ENCODE measurements at places on chromosomes 5 and 9.

DNA sequence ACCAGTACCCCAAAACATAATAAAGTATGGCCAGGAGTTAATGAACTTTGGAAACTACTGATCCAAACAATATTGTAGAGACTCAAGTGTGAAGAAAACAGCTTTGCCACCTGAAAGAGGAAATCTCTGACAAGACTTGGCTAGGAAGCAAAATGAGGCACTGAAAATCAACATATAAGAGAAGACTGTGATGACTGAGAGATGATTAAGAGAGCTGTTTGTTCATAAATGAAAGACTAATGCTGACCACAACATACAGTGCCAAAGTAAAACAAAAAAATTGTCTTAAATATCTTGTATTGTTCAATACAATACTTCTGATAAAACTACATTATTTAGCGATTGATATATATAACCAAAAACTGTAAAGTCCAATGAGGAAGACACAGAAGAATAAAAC is 7.2 kb downstream of the RC3H2 start:
- no peak for DNase-seq

DNA sequence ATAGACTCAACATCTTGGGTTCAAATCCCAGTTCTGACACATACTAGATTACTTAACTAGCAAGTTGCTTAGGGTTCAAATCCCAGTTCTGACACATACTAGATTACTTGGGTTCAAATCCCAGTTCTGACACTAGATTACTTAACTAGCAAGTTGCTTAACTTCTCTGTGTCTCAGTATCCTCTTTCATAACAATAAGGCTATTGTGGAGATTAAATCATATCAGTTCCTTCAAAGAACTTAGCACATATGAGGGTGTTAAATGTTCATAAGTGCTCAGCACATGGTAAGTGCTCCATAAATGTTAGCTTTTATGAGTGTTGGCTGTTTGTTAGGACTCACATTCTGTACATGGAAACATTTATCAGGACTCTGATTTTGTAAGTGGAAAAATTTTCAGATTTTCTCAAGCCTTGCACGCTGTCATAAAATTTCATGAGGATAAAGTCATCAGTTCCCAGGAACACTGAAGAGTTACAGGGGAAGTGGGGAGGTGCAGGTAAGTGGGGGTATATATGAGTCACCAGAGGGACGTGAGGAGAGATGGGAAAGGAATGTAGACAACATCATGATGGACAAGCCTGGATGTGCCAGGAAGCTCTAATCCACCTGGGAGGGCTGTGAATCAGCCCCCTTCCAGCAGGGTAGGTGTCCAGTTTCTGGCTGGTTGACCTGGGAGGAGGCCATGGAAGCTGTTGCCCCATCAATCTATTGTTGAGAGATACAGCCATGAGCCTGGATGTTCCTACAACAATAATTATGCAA is 532.2 kb upstream of the WWC1 start:
- DNase-seq, result peak; percentile 37

DNA sequence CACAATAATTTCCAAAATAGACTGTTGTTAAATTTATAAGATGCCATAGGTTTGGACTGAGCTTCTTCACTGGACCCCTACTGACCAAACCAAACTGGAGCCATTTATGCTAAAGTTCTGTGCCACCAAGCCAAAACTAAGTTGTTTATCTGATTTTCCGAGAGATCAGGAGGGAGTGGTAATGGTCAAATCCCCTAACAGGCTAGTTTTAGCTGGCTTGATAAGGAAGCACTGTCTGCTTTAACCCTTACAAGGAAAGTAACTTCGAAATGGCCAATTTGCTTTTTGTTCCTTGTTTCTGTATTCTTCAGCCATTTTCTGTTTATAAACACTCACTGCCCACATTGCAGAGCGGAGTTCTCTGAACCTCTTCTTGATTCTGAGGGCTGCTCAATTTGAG is 246.8 kb upstream of the TUT7 start:
- no peak for DNase-seq

- DNase-seq, result peak; percentile 15
These were observed 13.8 kb downstream of the CD74 start for GRCh38 chr5:150398722-150399523.

- no peak for DNase-seq
These were observed 15.1 kb downstream of the TIMD4 start for GRCh38 chr5:156947925-156948324.

- no peak for DNase-seq
These were observed 35.2 kb upstream of the IRX4 start for GRCh38 chr5:1917830-1918487.

- DNase-seq, result no peak
These were observed 59.9 kb upstream of the CER1 start for GRCh38 chr9:14782286-14783051.

GRCh38 chr5:175895686-175896102 is 24.3 kb downstream of the CPLX2 start:
- DNase-seq, result peak; percentile 6

DNA sequence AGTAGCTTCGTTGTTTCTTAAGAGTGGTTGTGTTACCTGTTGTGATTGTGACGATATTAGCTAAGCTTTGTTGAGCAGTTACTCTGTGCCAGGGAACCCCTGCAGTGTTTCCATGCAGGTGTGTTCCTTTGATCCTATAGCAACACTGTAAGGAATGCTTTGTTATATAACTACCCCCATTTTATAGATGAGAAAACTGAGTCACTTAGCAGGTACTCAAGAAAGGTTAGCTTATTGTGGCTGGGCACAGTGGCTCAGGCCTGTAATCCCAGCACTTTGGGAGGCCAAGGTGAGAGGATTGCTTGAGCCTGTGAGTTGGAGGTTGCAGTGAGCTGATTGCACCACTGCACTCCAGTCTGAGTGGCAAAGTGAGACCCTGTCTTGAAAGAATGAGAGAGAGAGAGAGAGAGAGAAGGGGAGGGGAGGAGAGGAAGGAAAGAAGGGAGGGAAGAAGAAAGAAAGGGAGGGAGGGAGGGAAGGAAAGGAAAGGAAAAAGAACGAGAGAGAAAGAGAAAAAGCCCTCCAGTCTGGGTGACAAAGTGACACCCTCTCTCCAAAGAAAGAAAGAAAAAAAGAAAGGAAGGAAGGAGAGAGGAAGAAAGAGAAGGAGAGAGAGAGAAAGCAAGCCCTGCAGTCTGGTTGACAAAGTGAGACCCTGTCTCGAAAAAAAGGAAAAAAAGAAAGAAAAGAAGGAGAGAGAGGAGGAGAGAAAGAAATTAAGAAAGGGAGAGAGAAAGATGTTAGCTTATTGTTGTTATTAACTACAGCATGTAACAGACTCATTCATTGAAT is 85.6 kb upstream of the RARS1 start:
- DNase-seq, result no peak

- no peak for DNase-seq
These were observed 94.8 kb downstream of the RCL1 start for GRCh38 chr9:4887556-4887955.

DNA sequence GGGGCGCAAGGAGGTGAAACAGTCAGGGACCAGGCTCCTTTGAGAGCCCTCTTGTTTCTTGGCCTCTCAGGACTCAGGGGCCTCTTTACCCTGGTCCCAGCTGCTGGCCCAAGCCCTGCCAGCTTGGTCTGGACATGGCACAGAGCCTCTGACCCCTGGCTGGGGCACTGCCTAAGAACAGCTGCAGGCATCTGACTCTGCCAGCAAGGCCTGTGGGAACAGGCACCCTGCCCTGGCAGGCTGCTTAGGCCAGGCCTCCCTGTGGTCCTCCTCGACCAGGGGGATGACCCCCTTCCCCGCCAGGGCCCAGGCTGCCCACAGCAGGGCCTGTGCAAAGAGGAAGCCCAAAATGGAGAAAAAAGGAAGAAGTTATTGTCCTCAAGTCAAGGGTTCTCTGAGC is 25.5 kb downstream of the OLFML2A start:
- no peak for DNase-seq

- no peak for DNase-seq
These were observed 5.7 kb downstream of the SUSD1 start for GRCh38 chr9:112169368-112169767.

- DNase-seq, result no peak
These were observed 128.9 kb downstream of the NXNL2 start for GRCh38 chr9:88663771-88664419.

DNA sequence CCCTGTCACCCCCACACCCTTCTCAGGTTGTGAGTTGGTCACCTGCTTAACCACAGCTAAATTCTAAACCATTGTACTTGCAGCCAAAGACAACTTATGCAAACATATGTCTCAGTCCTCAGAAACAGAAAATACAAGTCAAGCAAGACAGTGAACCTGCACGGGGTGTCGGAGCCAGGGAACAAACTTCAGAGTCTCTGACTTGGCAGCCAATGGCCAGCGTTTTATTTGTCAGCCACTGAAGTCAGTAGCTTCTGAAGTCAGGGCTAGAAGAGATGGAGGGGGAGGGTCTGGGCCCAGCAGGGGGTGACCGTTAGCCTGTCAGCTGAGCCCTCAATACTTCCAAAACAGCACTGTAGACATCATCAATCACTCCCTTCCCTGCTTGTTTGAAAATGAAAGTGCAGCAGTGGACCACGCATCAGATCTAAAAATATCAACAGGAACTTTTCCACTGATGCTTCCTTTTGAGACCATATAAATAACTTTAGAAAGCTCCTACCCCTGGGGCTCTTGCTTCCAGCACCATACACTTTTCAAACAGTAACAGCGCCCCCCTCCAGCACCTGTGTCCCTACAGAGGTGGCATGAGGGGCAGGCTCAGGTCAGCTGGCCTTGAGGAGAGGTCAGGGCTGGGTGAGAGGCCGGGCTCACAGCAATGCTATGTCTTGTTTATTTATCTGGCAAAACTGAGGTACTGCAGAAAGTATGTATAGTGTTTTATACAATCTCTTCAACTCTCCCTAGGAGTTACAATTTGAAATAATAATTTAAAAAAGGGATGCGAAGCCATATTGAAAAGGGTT is 142.5 kb downstream of the ACER2 start:
- DNase-seq, result no peak

- no peak for DNase-seq
These were observed 13.0 kb downstream of the NDST1 start for GRCh38 chr5:150520747-150521521.

DNA sequence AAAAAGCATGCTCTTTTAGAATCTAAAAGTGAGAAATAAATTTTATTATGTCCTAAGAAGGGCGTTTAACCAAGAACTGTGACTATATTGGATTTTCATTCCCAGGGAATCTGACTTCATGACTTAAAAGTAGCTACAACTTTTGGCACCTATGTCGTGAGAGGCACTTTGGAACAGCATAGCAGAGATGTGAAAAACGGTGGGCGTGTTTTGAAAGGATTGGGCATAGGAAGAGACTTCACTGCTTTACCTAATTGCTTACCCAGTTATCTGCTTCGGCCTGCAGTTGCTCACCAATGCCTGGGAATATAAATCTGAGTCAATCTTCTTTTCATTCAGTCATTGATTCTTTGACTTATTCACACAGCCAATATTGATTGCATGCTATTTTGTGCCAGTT is 363.4 kb downstream of the DNAH5 start:
- DNase-seq, result no peak

- DNase-seq, result peak; percentile 10
These were observed 2.0 kb downstream of the FBXL17 start for GRCh38 chr5:108379722-108380530.

DNA sequence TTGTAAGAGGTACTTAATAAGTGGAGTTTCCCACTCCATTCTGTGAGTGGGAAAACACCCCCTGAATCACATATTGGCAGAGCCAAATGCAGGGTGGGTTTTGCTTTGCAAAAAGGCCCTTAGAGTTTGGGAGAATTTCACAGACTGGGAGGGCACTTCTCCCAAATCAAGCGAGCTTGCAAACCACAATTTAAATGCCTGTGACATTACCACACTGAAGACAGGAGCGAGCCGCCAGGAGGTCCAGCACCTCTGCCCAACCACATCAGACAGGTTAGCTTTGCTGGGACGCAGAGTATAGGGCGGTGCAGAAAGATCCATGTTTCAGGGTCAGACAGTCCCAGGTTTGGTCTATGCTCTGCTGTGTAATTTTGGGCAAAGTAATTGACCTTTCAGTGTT is 2.3 kb downstream of the ALAD start:
- no peak for DNase-seq

GRCh38 chr5:59779453-59779852 is 114.1 kb downstream of the PDE4D start:
- no peak for DNase-seq

DNA sequence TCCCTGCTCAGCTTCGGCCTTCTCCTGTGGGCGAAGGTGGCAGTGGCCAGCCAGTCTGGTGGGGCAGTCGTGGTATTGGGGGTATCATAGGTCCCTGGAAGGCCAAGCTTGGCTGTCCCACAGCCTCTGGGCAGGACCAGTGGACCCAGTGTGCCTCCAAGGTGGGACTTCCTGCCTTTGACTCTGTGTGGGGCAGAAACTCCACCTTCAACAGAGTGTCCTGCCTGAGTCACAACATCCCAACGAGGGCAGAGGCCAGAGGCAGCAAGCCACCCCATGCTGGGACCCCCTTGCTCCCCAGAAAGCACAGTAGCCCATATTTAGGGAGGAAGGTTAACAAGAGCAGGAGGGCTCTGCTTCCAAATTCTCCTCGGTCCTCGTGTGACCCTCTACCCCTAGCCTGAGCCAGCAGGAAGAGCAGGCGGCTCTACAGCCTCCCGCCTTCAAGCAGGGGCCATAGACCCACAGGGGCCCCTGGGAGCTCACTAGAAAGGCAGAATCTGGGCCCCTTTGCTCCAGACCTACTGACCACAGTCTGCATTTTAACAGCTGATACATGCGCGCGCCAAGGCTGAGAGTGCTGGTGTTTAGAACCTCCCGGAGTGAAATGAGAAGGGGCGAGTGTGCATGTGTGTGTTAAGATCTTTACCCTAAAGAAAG is 51.6 kb upstream of the FUBP3 start:
- DNase-seq, result no peak

DNA sequence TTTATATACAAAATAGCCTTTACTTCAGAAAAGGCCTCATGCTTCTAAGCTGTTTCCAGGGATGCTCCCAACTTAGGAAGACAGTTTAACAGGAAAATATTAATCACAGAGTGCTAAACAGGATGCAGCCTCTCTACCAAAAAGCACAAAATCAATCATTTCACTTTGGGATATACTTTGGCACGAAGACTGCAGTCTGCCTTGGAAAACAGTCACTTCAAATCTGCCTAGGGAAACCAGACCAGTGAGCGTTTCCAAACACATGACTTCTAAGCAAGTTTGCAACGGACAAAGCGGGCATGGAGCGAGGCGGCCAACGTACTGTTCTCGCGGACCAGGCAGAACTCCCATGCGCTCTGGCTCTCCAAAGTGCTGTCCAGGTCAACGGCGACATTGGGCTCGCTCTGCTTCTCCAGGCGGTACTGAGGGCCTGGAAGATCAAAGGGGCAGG is 201.0 kb downstream of the MAPKAP1 start:
- DNase-seq, result no peak

- no peak for DNase-seq
These were observed 71.1 kb downstream of the ACER2 start for GRCh38 chr9:19479874-19480273.

- no peak for DNase-seq
These were observed 15.0 kb downstream of the TRPC7 start for GRCh38 chr5:136350343-136350742.

- no peak for DNase-seq
These were observed 125.9 kb downstream of the PLK2 start for GRCh38 chr5:58334035-58334434.

Data from suppressor macrophage treated with lipopolysaccharide for 1 hour (primary cell).